A549 treated with GW870086 at 1 μM for 4 hours (cell line): ENCODE measurements at places on chromosomes 5 and 9. TPM values are rescaled to one million over a fixed set of nuclear protein-coding genes. Genes with fewer than 3 reads are reported as not detected.

CCNI2 gene
- 0.12 to 0.26 TPM (median 0.21 TPM) in 3 of 5 replicates, not detected in the others for total RNA-seq

MRPL41 gene
- 57.7 to 99.0 TPM (median 89.5 TPM) in 5 replicates for total RNA-seq

DRD1 gene
- 0.13 to 0.23 TPM (median 0.17 TPM) in 5 replicates for total RNA-seq

INSL6 gene
- total RNA-seq, result not detected in 5 replicates

IFNK gene
- not detected in 5 replicates for total RNA-seq

PAEP gene
- total RNA-seq, result 0.41 to 0.47 TPM (median 0.45 TPM) in 4 of 5 replicates, not detected in the other

C9orf50 gene
- total RNA-seq, result not detected in 5 replicates

ARID3C gene
- total RNA-seq, result 0.15 to 0.41 TPM (median 0.21 TPM) in 4 of 5 replicates, not detected in the other

AFAP1L1 gene
- total RNA-seq, result 7.8 to 9.5 TPM (median 9.1 TPM) in 5 replicates

NME5 gene
- total RNA-seq, result not detected in 5 replicates

KIAA1958 gene
- 1.5 to 2.6 TPM (median 2.1 TPM) in 5 replicates for total RNA-seq

GARIN3 gene
- not detected in 5 replicates for total RNA-seq

TMEM171 gene
- total RNA-seq, result 3.9 to 7.8 TPM (median 6.6 TPM) in 5 replicates

SLC6A7 gene
- 0.03 to 0.05 TPM in 2 of 5 replicates, not detected in the others for total RNA-seq

ZNF454 gene
- total RNA-seq, result not detected in 5 replicates

NKD2 gene
- 15.5 to 19.9 TPM (median 18.5 TPM) in 5 replicates for total RNA-seq

ORM2 gene
- not detected in 5 replicates for total RNA-seq

SGCD gene
- 4.1 to 6.2 TPM (median 4.3 TPM) in 5 replicates for total RNA-seq

ADAMTS12 gene
- total RNA-seq, result 6.6 to 9.2 TPM (median 7.6 TPM) in 5 replicates

GPR151 gene
- not detected in 5 replicates for total RNA-seq

CCL27 gene
- total RNA-seq, result 0.19 TPM in 1 of 5 replicates, not detected in the others

AQP7 gene
- total RNA-seq, result 0.21 to 0.64 TPM (median 0.43 TPM) in 5 replicates

LMNB1 gene
- 55.0 to 69.6 TPM (median 57.8 TPM) in 5 replicates for total RNA-seq

DNAI1 gene
- total RNA-seq, result 0.17 to 0.65 TPM (median 0.25 TPM) in 5 replicates

NIPSNAP3A gene
- 10.2 to 15.7 TPM (median 13.9 TPM) in 5 replicates for total RNA-seq

ARHGEF28 gene
- total RNA-seq, result 10.2 to 12.3 TPM (median 11.9 TPM) in 5 replicates

ELAVL2 gene
- total RNA-seq, result 0.06 to 0.16 TPM in 2 of 5 replicates, not detected in the others

SLC23A1 gene
- total RNA-seq, result 1.3 to 1.9 TPM (median 1.4 TPM) in 5 replicates
